ENCODE measurements at places on chromosomes 7 and 10.

- no peak for DNase-seq
These were observed 514 bp upstream of the CHAT start for GRCh38 chr10:49613165-49613881.

DNA sequence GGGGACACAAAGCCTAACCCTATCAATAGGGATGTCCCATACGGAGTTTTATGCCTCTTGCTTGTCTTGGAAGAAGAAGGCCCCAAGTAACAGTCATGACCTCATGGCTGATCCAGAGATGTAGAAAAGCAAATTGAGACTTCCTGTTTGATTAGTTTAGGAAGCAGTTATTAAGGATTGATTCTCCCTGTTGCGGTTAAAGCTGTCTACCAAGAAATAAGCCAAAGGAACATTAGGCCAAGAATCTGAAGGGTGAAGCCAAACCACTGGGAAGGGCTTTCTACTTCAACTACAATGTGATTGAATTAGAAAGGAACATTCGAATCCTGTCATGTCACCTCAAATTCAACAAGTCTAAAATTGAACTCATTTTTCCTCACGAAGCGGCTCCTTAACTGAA is 60.5 kb upstream of the AGBL3 start:
- DNase-seq: no peak

DNA sequence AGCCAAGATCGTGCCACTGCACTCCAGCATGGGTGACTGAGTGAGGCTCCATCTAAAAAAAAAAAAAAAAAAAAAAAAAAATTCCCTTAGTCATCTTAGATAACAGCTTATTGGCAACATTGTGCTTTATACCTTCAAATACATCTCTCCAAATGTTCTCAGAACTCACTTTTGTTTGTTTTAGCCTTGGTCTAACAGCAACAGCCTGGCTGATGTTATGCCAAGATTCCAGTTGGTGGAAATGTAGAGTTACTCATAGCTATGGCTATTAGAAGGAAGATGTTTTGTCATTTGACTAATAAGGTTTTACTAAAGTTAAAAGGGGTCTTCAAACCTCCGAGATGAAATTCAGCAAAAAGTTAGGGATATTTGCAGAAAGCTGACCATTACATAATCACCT is 481.4 kb downstream of the NEBL start:
- DNase-seq: no peak

DNA sequence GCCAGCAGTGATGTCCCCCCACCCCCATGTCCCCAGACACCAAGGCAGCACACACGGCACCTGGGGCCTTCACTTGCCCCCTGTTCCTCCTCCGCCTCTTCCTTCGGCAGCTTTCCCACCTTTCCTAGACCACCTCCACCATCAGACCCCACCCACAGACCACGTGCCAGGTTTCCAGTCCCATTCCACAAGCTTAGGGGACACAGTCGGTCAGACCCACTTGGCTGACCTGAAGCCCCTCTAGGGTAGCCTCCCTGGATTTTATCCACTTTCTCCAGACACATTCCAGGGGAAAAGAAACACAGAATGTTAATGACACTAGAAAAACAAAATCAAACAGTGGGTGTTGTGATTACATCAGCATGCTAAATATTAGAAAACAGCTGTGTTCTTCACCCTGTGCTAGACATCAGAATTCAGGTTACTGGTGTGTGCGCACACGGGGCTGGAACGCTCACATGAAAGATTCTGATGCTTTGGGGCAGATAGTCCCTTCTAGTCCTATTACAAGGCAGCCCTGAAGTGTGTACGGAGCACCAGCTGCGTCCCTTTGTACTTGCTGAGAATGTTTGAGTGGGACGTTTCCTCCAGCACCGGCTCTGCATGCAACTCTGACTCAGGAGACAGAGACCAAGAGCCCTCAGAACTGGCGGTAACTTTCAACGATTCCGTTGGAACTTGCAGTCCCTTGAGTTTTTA is 75.5 kb upstream of the PPP2R2D start:
- no peak for DNase-seq

DNA sequence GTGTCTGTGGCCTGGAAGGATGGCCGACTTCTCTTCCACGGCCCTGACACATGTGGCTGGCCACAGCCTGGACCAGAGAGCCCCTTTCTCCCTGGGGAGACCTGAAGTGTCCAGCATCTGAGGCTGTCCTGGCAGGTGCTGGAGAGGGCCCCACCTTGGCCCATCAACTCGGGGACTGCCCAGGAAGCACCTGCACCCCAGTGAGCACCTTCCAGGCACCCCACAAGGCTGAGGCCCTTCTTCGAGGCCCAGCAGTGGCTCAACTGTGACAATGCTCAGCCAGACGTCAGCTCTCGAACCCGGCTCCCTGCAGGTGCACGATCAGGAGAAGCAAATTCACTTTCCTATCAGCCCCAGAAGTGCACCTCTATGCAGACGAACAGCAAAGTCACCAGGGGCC is 24.3 kb downstream of the RGS10 start:
- no peak for DNase-seq
